ENCODE measurements at places on chromosomes 12 and 14.

GRCh38 chr14:91869556-91869955 lies 2.2 kb upstream of the TC2N start:
- DNase-seq = no peak

DNA sequence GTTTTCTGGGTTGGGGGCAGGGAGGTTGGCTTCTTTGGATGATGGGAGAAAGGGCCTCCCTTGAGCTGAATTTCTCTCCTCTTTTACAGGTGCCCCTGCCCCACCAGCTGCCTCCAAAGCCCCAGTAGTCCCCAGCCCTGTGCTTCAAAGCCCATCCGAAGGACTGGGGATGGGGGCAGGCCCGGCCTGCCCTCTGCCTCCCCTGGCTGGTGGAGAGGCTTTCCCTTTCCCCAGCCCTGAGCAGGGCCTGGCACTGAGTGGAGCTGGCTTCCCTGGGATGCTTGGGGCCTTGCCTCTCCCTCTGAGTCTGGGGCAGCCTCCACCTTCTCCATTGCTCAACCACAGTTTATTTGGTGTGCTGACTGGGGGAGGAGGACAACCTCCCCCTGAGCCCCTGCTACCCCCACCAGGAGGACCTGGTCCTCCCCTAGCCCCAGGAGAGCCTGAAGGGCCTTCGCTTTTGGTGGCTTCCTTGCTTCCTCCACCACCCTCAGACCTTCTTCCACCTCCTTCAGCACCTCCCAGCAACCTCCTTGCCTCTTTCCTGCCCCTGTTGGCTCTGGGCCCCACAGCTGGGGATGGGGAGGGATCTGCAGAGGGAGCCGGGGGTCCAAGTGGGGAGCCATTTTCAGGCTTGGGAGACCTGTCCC lies 4.0 kb downstream of the MBD6 start:
- DNase-seq = no peak

GRCh38 chr12:4909734-4910501 lies at the start of gene KCNA1:
Gene KCNA1, plus strand, starts transcription at chr12:4909905. Its CDS starts 1,474 bp downstream, at chr12:4911379.
- DNase-seq = no peak

- DNase-seq = peak; percentile 69
Measured at GRCh38 chr12:116916714-116917114, 6.0 kb downstream of the FBXW8 start.

DNA sequence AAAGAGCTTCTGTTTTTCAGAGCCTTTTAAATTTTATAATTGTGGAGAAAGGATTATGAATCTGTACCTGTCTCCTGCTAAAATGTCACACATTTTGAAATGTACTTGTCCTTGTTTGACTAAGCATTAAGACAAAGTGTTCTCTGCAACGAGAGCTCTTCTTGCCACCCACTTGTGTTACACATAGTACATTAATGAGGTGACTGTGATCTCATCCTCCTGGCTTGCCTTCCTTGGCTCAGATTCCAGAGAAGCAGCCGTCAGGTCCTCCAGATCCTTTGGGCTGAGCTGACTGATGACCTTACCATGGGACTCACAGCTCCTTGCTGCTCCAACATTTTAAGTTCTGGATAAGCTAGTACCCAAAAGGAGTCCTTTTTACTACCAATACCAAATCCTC lies 81.4 kb downstream of the BBS10 start:
- DNase-seq = no peak

GRCh38 chr12:113464852-113465719 lies 6.6 kb downstream of the LHX5 start:
- no peak for DNase-seq

GRCh38 chr12:117050060-117050459 lies 49.2 kb downstream of the TESC start:
- no peak for DNase-seq

- peak; percentile 82 for DNase-seq
Measured at GRCh38 chr14:65356327-65356836, 56.1 kb upstream of the FUT8 start.

DNA sequence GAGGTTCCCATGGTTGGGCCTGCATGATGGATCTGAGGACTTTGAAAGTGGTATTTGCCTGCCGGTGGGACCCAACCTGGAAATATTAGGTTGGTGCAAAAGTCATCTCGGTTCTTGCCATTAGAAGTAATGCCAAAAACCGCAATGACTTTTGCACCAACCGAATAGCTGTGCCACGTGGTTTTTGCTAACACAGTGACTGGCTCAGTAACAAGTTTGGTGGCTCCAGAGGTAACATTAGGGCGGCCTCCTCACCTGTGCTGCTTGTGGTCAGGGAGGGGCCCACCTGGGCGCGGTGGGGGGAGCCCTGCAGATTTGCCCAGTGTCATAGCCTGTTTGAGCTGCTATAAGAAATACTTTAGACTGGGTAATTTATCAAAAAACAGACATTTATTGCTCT lies 1.8 kb downstream of the BDKRB2 start:
- no peak for DNase-seq

- no peak for DNase-seq
Measured at GRCh38 chr12:51721282-51721940, 127.1 kb downstream of the FIGNL2 start.

DNA sequence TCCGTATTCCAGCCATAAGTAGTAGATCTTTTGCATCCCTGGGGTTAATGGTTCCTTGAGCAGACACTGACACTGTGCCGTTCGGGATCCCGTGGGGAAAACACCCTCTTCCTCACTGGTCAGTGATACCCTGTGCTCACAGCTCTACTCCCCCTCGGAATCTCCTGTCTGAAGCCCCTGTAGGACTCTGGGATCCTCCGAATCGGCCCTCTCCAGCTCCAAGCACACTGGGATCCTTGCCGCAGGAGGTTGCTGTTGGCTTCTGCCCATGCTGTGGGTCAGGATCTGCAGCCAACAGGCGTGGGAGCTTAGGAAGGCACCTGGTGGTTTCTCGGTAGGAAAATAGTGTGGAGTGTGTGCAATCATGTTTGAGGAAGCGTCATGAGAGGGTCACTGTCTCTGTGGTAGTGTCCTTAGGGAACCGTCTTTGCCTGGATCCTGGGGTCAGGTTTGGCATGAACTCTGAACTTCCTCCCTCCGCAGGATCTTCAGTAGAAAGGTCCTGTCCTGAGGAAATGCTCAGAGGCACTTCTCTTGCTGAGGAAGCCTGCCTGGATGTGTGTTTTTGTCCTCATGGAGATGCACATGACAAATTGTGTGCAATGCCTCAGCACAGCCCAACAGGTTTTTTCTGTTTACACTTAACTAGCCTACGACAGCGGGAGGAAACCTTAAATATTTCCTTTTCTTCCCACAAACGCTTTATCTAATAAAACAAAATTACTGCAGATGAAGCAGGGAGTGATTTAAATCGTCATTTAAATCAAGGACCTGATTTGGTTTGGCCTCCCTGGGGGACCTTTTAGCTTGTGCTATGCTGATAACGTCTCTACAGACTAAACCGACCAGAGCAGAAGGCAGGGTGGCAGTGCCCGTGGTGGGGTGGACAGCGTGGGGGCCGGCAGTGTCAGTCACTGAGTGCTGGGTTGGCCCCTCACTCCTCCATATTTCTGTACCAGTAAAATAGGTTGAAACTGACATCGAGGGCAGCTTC lies 18.7 kb downstream of the FBXL14 start:
- DNase-seq = no peak

DNA sequence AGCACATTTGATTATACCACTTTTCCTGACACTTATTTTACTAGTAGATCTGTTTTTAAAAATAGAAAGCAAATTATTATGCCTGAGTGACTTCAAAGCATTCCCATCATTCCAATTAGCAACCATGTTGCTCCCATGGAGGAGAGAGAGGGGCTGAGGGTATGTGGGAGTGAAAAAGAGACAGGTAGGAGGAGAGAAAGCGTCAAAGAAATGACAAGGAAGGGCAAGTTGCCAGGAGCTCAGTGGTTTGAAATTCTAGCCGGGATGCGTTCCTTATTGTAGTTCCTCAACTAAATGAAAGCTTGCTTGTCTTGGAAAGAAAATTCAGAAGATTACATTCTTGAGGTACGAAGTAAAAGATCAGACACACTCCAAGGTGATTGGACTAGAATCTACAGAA lies 92.4 kb upstream of the PKP2 start:
- DNase-seq = no peak

DNA sequence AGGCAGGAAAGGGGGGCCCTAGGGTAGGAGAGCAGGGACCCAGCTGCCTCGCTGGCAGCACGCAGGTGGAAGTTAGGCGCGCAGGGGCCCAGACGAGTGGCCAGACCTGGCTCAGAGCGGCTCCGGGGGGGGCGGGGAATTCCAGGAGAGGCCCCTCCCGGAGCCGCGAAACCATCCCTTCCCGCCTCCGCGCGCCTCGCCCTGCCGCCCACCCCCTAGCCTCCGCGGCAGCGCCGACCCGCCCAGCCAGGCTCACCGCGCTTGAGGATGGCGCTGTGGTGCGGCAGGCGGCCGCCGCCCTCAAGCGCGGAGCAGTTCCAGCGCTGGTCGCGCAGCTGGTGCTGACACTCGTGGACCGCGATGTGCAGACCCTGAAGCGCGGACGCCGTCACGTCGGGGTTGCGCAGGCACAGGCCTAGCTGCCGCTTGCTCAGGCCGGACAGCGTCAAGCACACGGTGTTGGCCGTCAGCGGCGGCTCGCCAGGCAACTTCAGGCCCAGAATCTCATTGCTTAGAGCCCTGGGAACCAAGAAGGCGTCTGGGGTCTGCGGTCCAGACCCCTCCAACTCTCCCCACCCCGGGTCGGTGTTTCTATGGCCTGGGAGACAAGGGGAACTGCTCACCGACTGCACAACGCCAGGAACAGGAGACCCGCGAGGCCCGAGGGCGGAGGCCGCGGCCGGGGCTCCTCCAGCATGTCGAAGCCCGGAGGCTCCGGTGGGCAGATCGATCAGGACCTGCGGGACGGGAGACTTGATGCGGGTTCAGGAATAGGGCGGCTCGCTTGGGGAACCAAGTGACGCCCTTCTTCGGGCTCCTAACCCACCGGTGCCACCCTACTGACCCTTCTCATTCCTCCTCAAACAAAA lies 1.5 kb downstream of the WNT10B start:
- no peak for DNase-seq

DNA sequence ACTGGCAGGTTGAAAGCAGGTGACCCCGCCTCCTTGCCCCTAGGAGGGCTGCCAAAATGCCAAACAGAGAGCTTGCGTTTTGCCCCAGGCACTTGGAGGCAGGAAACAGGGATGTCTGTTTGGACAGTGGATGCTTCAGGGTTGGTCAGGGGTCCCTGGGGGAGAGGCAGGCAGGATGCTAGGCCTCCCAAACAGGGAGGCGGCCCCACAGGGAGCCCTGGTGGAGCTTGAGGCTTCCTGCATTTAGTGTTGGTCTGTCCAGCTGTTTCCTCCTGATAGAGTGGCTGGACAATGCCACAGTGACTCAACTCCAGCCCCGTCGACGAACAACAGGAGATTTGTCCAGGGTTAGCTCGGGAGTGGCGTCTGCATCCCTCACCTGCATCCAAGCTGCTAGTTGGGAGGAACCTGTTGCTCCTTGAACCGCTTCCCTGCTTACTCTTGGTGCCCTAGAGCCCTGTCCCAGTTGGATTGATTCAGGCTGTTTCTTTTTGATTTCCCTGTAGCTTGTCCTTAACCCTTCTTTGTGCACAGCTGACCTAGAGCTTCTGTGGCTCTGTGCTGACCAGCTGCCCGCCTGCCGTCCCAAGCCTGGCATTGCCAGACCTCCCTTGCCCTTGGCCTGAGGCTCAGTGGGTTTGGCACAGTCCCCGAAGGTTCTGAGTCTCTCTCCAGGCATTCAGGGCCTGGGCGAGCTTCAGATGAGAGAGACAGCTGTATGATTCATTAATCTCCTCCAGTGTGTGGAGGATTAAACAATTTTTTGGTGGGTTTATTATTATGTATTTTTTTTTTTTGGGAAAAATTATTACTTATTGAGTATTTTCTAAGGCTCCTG lies 45.9 kb downstream of the TSPAN9 start:
- no peak for DNase-seq

GRCh38 chr12:112822056-112822455 lies 30.5 kb downstream of the RPH3A start:
- no peak for DNase-seq

GRCh38 chr14:91376547-91377477 lies 40.8 kb downstream of the CCDC88C start:
- no peak for DNase-seq

- no peak for DNase-seq
Measured at GRCh38 chr12:19206493-19207077, 77.1 kb downstream of the PLEKHA5 start.

DNA sequence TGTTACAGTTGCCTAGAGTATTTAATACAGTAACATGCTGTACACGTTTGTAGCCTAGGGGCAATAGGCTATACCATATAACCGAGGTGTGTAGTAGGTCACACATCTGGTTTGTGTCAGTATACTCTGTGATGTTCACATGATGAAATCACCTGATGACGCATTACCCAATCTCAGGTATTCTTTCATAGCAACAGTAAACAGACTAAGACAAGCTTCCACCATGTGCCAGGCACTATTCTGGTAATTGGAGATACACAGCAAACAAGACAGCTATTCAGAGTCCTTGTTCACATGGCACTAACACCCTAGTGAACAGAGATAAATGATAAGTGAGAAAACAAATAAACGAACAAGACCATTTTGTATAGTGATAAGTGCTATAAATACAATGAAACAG lies 3.8 kb upstream of the PDE3A start:
- no peak for DNase-seq

GRCh38 chr14:70256601-70257000 lies 67.8 kb upstream of the SLC8A3 start:
- DNase-seq = no peak

- DNase-seq = no peak
Measured at GRCh38 chr12:132398386-132398991, 69.1 kb upstream of the GALNT9 start.

- DNase-seq = no peak
Measured at GRCh38 chr12:95054206-95054605, 19.2 kb downstream of the NR2C1 start.

DNA sequence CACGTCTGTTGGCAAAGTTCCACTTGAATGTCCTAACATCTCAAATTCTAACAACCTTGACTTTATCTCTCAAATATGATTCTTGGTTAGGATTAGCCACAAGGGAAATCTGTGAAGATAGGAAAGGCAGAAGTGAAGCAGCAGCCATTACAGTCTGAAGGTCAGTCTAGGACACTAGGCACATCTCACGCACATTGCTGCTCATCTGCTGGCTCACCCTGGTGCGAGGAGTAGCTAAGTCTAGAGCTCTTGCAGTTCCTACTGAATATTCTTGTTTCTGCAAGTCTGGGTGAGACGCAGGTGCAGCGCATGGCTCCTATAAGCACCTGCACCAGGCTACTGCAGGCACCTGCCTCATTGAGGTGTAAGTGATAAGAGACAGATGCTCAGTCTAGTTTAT lies 6.4 kb upstream of the SLC25A3 start:
- DNase-seq = no peak
